ENCODE measurements at places on chromosomes 3 and 15.

DNA sequence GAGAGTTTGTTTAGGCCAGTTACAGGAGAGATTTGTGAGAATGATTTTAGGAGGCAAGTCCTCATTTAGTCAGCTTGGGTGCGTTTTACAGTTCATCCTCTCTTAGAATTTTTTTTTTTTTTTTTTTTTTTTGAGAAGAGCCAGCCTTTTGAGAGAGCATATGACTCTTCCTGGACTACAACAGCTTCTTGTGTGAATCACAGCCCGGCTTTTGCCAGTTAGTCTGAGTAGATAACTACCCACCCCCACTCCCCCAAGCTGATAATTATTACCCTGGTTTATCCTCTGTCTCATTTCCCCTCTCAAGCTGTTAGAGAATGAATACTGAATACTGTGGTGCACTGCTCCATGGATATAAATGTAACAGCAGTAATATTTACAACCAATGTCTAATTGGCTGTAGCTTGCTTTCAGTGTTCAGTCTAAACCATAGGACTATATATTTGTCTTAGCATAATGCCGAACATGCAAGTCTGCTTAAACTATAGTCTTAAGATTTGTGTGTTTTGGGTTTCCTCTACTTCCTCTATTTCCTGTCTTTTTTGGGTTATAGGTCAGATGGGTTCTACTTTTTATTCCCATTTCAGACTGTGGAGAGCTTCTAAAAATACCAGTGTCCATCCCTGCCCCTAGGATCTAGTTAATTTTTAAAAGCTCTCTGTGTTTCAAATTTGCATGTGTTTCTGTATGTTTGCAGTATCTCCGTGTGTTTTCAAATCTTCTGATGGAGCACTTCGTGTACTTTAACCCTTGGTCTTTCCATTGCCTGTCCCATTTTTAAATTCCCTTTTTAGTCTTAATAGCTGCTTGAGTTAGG, 8.0 kb downstream of the CHD2 start:
- no peak for DNase-seq

- no peak for DNase-seq
Observed at GRCh38 chr3:43405888-43406642, 119.7 kb downstream of the SNRK start.

DNA sequence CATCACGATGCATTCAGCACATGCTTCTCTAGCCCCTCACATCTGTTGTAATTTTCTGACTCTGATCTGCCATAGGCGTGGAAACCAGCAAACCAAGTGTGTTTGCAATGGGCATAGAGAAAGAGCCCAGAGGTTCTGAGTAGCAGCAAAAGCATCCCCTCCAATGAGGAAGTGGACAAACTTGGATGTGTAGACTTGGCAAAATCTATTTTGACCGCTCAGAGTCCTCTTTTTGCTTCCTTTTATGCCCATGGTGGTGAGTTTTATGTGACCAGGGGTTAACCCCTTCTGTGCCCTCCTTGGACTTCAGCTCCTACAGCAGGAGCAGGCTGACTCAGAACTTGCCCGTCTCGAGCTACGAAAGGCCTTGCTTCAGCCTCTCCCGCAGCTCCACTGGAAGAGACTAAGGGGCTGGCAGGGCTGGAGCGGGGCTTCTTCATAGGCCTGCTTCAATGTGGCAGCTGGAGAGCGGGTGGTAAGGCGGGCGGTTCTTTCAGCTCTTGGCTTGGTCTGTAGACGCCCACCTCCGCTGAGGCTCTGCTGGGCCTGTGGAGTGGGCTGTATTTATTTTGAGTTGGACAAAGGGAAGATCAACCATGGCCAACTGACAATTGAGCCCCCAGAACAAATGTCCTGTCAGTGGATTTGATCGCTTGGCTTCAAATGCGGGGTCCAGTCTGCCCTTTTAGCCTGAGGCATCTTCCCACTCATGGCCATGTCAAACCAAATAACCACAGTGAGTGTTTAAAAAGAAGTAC, 6.5 kb upstream of the ETV5 start:
- no peak for DNase-seq

DNA sequence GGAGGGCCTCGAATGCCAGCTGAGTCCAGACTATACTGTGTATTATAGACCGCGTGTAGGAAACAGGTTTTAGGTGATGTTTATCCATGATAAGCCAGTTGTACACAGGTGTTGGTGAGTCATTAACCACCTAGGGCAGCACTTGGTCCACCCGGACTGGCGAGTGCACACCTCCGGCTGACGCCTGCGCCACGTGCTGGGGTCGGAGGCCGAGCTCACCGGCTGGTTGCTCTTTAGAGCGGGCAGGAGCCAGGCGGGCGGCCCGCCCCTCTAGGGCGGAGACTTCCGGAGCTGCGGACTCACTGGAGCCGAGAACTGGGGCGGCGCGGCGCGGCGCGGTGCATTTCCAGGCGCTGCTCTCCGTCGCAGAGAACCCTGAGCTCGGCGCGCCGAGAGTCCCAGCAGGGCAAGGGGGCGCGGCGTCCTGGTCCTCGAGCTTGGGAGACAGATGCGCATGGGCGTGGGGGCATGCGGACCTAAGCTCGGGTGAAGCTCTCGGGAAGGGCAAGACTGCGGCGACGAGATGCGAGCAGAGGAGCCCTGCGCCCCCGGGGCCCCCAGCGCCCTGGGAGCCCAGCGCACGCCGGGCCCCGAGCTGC, at the start of gene ESYT3:
TSS of gene ESYT3 (plus strand) at position 341 of the 599 bp plus-strand sequence. CDS start at position 524, 183 bp downstream.
- no peak for DNase-seq

DNA sequence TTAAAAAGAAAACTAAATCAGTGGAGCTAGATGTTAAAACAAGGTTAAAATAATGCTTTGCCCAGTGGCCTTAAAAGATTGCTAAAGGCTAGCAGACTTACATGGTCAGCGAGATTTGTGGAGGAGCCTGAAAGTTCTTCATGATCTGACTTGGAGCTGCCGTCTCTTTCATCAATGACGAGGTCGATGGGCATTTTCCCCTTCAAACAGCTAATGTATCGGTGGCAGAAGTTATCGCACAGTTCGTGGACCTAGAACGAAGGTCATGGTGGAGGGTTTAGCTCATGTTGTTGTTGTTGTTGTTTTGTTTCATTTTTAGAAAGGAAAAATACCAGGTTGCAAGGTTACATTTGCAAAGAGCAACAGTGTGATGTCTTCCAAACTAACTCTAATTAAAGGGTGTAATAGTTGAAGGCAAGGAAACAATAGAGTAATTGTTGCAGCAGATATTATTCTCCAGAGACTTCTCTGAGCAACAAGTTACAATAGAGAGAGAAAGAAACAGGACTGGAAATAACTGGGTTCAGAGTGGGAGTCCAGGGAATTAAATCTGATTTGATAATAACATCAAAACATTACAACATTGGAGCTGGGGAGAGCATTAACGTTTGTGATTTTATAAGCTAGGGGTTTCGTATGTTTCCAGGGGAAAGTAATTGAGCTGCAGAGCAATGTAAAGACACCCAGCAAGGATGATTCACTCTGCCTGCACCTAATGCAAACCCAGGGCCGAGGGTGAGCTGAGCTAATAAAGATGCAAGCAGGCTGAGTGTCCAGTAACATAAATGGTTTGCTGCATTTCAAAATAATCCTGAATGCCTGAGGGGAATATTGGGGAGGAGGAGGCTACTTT, 6.6 kb downstream of the MEIS2 start:
- DNase-seq, result no peak

- DNase-seq, result no peak
Observed at GRCh38 chr3:32733631-32734229, 48.7 kb downstream of the CNOT10 start.

DNA sequence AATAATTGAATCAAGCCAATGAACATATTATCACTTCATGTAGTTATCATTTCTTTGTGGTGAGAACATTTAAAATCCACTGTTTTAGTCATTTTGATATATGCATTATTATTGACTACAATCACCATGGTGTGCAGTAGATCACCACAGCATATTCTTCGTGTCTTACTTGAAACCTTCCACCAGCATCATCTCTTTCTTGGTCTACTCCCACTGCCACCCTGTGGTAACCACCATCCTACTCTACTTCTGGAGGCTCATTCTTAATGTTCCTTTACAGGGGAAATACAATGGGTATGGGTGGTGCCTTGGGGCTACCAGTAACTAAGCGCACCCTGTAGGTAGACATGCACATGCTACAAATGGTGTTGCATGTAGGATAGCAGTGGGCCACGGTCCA, 25.4 kb downstream of the PXK start:
- DNase-seq, result no peak

GRCh38 chr15:95996494-95996893, 334.0 kb upstream of the NR2F2 start:
- no peak for DNase-seq

- no peak for DNase-seq
Observed at GRCh38 chr15:88701561-88702095, 62.8 kb downstream of the ISG20 start.

DNA sequence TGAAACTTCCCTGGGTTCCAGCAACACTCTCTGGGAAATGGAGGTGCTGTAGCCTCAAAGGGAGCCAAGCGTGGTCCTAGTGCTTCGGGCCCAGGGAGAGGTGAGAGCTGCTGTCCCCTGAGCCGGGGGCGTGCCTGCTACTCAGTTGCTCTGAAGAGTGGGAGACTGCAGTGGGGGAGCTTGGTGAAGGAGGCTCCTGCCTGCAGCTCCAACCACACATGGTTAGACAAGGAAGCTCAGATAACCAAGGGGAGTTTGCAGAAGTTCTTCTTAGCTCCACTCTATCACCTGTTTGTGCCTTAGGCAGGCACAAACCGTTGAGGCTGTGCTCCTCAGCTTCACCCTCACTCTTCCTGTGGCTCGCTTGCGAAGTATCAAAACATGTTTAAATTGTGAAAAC, 53.6 kb upstream of the TRPM1 start:
- DNase-seq, result no peak

All from NCI-H187 (cell line).